Activated CD8-positive, alpha-beta T cell treated with anti-CD3 and anti-CD28 coated beads for 36 hours (primary cell): ENCODE measurements at places on chromosomes 6 and 20. TPM values are rescaled to one million over a fixed set of nuclear protein-coding genes. Genes with fewer than 3 reads are reported as not detected.
A peak's percentile ranks its signal among the peaks of the same experiment; 100 is the strongest.

GRCh38 chr6:169805242-169805838 lies 53.9 kb downstream of the ERMARD start:
- no peak for DNase-seq

DNA sequence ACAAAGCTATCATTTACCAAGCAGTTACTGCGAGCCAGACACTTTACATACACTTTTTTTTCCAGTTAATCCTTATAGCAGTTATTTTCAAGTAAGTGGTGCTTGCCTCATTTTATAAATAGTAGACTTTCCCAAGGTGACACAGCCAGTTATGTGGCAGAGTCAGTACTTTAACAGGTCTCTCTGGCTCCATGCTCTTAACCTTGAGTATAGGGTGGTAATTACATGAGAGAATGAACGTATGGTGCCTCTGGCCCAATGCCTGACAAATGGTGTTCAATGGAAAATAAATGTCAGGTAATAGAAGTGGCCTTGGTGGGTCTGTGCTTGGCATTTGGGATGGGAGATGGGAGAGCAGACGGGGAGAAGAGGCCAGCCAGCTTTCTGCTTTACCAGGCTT lies 316.3 kb downstream of the SLC35F1 start:
- DNase-seq, result no peak

The UCKL1 gene
- total RNA-seq, result 31.5 TPM

The EFCAB8 gene
- total RNA-seq, result 0.89 TPM

- DNase-seq, result no peak
These were observed 81.3 kb downstream of the RFPL4B start for GRCh38 chr6:112428477-112428876.

The C20orf202 gene
- total RNA-seq, result not detected

- DNase-seq, result peak; percentile 56
These were observed at the start of gene RBM24 for GRCh38 chr6:17281100-17281496. Gene RBM24 (plus strand): TSS chr6:17281361. CDS start chr6:17281582, 221 bp downstream.

The SNAP91 gene
- not detected for total RNA-seq

- DNase-seq, result no peak
These were observed 107.0 kb upstream of the DST start for GRCh38 chr6:56749632-56750151.

The PSORS1C1 gene
- not detected for total RNA-seq

The RIMS1 gene
- total RNA-seq, result not detected

The SLC22A3 gene
- total RNA-seq, result not detected

- DNase-seq, result peak; percentile 80
These were observed 22.9 kb downstream of the HLA-DRA start for GRCh38 chr6:32462609-32463008.

DNA sequence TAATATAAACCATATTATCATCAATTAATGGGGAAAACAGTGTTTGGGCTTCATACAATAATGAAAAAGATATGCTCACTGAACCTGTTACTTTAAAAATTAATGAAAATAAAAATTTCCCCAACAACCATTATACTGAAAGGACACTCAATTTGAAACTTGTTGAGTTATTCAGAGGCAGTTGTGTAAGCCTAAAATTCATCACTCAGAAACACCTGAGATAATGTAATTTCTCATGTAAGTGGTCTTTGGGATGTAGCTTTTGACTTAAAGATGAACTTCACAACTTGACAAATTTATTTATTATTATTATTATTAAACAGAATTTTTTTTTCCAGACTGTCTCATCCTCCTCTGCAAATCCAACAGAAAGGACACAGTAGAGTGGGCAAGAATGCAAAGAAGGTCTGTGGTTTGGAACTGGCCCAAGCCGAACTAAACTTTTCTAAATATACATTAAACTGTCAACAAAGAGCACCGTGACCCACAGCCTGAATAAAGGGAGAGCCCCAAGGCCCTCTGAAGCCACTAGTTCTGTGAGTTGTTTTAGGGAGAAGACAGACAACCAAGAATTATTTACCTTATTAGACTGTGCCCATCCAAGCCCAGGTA lies 32.2 kb upstream of the HEY2 start:
- no peak for DNase-seq

DNA sequence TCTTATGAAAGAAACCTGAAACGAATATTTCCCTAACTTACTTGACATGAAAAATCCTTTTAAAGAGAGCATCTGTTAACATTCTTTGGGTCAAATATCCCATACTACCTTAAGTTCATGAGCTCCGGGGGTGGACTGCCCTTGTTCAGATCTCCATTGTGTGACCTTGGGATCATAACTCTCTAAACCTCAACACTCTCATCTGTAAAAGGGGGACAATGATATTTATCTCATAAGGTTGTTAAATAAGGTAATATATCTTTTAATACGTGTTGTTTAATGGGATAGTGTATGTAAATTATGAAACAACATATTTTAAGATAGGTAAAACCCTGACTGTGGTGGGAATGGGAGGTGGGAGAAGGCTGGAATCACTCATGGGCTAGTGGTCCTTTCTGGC lies 326.3 kb downstream of the FARS2 start:
- no peak for DNase-seq

The DLL1 gene
- 1.9 TPM for total RNA-seq

The MANEA gene
- total RNA-seq, result 16.1 TPM

The FLRT3 gene
- total RNA-seq, result not detected

DNA sequence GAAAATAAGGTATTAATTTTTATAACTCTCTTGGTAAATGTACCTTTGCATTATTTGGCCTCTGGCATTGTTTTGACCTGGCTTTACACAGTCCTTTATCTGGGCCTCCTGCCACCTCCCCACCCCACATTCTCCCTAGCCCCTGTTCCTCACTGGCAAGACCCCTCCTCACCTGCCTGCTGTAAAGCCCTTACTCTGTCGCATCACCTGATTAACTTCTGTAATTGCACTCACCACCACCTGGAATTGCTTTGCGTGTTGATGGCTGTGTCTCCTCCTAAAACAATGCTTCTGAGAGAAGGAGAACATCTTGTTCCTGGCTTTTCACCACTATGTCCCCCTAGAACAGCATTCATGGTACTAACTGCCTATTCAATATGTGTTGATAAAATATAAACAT lies 24.8 kb downstream of the SNX9 start:
- DNase-seq, result no peak

GRCh38 chr6:139742671-139743070 lies 368.2 kb upstream of the CITED2 start:
- DNase-seq, result no peak

DNA sequence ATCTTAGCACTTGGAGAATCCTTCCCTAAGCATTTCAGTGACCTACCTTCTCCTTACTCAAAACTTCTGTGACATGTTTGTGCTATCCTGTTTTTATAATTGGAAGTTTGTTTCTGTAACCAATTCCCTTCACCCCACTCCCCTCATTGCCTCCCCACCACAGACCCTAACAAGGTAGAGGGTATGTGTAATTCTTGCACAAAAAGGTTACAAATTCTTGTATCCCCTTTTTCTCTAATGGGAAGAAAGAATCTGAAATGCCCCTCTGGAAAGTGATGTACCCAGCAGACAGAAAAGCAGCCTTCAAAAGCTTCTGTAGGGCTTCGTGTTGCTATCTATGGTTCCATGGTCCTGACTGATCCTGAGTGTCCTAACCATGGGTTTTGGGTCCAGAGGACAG lies 111.7 kb upstream of the TMEM170B start:
- no peak for DNase-seq

DNA sequence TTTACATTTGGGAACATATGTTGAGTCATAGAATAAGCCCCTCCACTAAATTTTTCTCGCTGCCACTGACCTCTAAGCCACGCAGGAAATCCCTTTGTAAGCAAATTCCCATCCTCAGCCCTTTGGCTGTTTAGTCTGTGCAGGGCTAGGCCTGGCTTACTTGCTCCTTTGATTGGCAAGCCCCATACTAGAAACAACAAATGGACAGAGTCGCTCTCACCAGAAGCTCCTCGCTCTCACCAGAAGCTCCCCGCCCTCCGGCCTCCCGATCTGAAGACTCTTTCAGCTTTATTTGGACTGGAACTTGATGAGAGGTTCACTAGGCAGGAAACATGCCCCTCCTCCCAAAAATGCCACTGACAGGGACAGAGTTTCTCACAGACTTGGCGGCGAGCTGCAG lies 149.2 kb upstream of the EXOC2 start:
- DNase-seq, result no peak

The RBBP8NL gene
- not detected for total RNA-seq

DNA sequence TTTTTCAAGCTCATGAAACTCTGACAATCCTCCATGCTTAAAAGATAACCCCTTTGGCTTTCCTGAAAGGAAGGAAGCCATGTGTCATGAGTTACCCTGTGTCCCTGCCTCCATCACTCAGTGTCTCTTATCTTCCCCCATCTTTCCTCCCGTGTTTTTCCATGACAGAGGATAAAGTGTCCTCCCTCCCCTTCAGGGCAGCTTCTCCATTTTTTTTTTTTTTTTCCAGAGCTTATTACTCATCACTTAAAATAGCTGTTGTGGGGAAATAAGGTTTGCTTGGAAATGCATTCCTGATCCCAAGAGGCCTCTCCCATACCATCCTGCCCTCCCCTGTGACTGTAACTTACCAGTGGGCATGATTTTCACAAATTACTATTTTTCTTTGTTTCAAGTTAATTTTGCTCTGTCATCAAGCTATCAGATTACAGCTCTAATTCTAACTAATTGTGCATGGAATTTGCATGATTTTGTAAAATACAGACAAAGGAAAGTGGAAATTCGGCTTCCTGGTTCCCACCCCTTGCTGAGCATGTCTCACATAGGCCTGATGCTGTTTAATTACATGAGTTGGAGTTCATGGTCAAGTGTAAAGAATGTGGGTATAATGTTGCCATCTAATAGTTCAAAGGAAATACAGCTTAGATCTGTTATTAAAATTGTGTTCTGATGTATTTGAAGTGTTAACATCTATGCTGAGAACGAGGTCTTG lies 614.5 kb upstream of the FLRT3 start:
- no peak for DNase-seq

The HRH3 gene
- total RNA-seq, result not detected

GRCh38 chr6:151389618-151390275 lies 1.6 kb downstream of the ZBTB2 start:
- DNase-seq, result peak; percentile 56

DNA sequence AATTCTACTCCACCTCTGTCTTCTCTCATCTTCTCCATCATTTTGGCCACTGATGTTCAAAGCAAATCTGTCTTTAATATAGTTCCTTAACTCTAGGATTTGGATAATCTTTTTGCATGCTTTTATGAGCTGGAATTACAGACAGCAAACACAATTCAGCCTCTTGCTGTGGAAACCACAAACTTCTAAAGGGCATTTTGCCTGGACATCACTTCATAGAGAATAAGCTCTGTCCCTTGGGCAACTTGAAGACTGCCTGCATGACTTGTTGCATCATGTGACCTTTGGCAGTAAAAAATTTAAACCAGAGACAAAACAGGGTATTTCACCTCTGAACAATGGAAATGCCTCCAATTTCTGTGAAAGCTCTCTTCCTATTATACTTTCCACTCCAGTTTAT lies 74.1 kb upstream of the HDDC2 start:
- no peak for DNase-seq

DNA sequence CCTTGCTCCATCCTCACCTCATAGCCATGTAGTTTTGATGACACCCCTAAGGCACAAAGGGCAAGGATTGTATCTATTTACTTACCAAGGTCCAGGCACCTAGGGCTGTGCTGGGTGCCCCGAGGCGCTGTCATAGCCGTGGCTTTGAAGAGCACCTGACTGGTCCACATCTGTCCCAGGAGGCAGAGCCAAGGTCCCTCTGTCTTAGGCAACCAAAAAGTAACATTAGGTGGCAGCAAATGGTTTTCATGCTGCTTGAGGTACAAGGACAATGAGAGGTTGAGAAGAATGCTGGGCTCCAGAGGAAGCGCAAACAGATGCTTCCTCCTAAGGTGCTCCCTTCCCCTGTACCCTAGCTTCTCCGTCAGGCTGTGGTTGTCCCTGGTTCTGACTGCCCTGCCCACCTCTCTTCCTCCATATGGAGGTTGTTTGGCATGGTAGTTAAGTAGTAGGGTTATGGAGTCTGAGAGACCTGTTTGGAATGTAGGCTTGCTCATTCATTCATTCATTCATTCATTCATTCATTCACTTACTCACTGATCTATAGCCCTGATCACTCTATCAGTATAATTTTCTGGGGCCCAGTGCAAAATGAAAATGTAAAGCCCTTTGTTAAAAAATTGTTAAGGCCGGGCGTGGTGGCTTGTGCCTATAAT lies 3.0 kb upstream of the UQCC2 start:
- no peak for DNase-seq

DNA sequence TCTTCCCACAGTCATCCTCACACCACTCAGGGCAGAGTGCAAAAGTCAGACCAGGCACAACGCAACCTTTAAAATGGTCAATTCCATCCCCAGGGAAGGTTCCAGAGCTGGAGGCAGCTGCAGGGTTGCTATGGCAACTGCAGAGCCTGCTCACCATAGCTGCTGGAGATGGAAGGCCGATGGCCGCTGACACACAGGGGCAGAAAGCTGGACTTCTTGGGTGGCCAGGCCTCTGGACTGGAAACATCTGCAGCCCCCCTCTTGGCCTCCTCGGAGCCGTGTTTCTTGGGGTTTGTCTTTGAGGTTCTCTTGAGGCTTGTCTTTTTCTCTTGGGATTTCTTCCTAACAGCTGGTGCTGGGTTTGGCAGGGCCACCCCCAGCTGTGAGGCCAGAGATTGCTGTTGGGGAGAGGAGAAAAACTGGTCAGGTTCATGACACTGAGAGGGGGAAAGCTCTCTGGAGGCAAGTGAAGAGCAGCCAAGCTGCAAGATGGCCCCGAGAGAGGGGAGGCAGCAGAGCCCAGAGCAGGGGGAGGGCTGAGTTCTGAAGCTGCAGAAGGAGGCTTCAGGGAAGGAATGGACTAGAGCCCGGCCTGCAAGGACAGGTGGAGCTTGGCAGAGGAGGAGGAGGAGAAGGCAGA lies 10.2 kb downstream of the BNIP5 start:
- DNase-seq, result no peak

The PEX7 gene
- 4.5 TPM for total RNA-seq

- peak; percentile 55 for DNase-seq
These were observed 769 bp upstream of the TRPC4AP start for GRCh38 chr20:35093267-35093884.

- DNase-seq, result no peak
These were observed 46.2 kb downstream of the ADNP start for GRCh38 chr20:50885068-50885467.

The SS18L1 gene
- 16.1 TPM for total RNA-seq

GRCh38 chr20:11902285-11902697 lies 15.4 kb upstream of the BTBD3 start:
- no peak for DNase-seq

The ADGRF5 gene
- total RNA-seq, result not detected

The HS3ST5 gene
- total RNA-seq, result not detected

The MCHR2 gene
- total RNA-seq, result not detected

The TMEM14A gene
- total RNA-seq, result 13.4 TPM

- DNase-seq, result no peak
These were observed 110.9 kb downstream of the JAG1 start for GRCh38 chr20:10562899-10563298.

GRCh38 chr6:74631564-74631963 lies 574.3 kb downstream of the COL12A1 start:
- no peak for DNase-seq

DNA sequence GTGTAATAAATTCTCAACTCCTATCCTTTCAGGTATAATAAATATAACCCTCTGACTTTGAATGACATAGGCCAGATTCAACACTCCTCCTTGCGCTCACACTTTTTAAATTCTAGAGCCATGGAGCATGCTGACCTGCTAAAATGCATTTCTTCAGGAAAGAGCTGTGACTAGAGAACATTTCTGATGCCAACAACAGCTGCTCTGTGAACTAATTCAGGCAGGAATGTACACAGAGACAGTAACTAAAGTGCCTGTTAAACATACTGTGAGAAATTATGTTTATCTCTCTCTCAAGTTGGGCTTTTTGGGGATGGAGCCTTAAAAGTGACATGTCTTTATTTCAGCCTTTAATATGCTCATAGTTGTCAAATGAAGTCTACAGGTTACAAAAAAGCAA lies 8.3 kb downstream of the NHSL1 start:
- DNase-seq, result no peak
